Fibroblast of lung (primary cell): ENCODE measurements at places on chromosomes 2 and 18. TPM values are rescaled to one million over a fixed set of nuclear protein-coding genes. Genes with fewer than 3 reads are reported as not detected.
A peak's percentile ranks its signal among the peaks of the same experiment; 100 is the strongest.

DNA sequence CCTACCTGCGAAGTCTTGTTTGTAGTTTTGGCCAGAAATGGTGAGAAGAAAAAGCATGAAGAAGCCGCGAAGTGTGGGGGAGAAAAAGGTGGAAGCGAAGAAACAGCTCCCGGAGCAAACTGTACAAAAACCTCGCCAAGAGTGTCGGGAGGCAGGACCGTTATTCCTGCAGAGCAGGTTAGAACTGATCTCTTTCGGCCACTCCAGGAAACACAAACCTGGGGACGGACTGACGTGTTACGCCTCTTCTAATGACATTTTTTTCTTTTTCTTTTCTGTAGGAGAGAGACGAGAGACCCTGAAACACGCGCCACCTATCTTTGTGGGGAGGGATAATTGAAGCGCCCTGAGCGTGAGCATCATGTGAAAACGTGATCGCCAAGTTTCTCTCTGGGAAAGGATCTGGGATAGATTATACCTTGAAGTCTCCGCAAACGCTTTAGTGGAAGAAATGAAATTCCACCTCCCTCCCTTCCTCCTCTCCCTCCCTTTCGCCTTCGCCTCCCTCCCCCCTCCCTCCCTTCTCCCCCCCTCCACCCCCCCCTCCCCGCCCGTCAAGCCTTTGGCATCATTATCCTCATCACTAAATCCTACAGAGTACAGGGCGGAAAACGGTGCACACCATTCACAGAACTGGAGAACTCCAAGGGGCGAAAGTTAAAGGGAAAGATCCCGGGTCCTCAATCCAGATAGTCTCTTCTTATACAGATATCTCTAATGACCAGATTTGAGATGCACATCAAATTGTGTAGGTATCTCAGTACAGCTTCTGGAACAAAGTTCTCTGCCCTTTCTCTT lies at the start of gene ZEB2:
Gene ZEB2 (minus strand): TSS at position 186 of the 798 bp plus-strand sequence. CDS start 2,769 bp downstream, outside the sequence.
- no peaks in the 10 kb centered on the region for H3K36me3 ChIP-seq
- peak within 1 kb of the TSS; percentile 71 for H3K4me3 ChIP-seq
- H3K27me3 ChIP-seq = no peaks in the 10 kb centered on the region
- DNase-seq = peak; percentile 70

DNA sequence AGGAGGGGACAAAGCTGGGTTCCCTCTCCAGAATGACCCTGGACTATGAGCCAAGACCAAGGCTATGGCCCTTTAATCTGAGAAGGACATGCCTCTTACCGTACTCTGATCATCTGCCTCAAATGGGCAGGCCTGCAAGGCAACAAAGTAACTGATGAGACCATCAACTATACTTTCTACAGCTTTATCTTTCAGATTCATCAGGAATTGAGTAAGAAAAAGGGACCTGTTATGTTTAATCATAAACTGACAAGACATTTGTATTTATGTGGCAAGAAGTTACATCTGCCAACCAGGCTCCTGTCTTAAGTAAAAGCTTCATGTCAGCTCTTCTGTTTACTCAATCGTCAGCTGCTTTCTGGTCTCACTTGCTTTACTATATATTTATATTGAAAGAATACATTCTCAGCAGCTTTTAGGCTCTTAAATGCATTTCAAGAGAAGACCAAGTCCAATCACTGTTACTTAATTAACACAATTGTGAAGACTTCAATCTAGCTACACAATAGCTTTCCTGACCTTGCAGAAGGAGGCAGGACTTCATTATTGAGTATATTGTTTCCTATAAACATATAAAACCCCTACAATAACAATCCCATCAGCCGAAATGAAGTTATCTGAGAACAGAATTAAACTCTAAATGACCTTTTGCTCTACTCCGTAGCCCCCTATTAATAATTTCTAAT lies 163.8 kb downstream of the ETAA1 start:
- no peaks in the 10 kb centered on the region for H3K36me3 ChIP-seq
- H3K4me1 ChIP-seq = peaks cover 14% of the 10 kb centered on the region

Gene CEP192
- total RNA-seq = 32.7 and 32.9 TPM in 2 replicates

- no peak overlapping the region for H3K27ac ChIP-seq
- DNase-seq = no peak
- no peaks in the 10 kb centered on the region for H3K27me3 ChIP-seq
- no peaks in the 10 kb centered on the region for H3K36me3 ChIP-seq
- H3K4me1 ChIP-seq = no peaks in the 10 kb centered on the region
- H3K4me3 ChIP-seq = peak overlapping the region; percentile 15
Observed at GRCh38 chr2:225464346-225465025, 65.0 kb downstream of the NYAP2 start.

GRCh38 chr18:45149712-45150111 lies 465.6 kb upstream of the SLC14A2 start:
- no peak for DNase-seq
- no peaks in the 10 kb centered on the region for H3K27me3 ChIP-seq
- H3K4me3 ChIP-seq = no peak overlapping the region
- no peaks in the 10 kb centered on the region for H3K36me3 ChIP-seq
- no peaks in the 10 kb centered on the region for H3K4me1 ChIP-seq

DNA sequence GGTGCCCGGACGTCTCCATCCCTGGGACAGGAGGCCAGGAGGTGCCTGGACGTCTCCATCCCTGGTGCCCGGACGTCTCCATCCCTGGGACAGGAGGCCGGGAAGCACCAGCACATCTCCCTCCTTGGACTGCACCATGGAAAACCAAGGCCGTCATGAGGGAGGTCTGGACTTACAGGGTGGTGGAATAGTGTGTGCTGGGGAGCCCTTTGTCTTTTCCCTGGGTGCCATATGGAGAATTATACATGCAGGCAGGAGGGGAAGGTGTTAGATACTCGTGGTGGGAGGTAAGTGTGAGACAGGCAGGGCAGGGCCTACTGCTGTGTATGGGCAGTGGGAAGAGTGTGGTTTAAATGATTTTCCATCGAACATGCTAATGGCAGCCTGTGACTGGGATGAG lies 52.9 kb downstream of the RTP5 start:
- no peak overlapping the region for H3K27ac ChIP-seq

- H3K36me3 ChIP-seq = no peaks in the 10 kb centered on the region
- no peak overlapping the region for H3K4me3 ChIP-seq
- peak; percentile 47 for DNase-seq
- H3K4me1 ChIP-seq = peaks cover 28% of the 10 kb centered on the region
- peak overlapping the region; percentile 35 for H3K27ac ChIP-seq
- H3K27me3 ChIP-seq = no peaks in the 10 kb centered on the region
Observed at GRCh38 chr2:9637330-9637729, 6.5 kb upstream of the YWHAQ start.
